CD4-positive, alpha-beta T cell treated with Interleukin-6 at 100 ng/mL for 8 hours (primary cell): ENCODE measurements at places on chromosomes 1 and 21.
A peak's percentile ranks its signal among the peaks of the same experiment; 100 is the strongest.

GRCh38 chr1:5877001-5877400 is 115.2 kb downstream of the NPHP4 start:
- DNase-seq, result no peak

DNA sequence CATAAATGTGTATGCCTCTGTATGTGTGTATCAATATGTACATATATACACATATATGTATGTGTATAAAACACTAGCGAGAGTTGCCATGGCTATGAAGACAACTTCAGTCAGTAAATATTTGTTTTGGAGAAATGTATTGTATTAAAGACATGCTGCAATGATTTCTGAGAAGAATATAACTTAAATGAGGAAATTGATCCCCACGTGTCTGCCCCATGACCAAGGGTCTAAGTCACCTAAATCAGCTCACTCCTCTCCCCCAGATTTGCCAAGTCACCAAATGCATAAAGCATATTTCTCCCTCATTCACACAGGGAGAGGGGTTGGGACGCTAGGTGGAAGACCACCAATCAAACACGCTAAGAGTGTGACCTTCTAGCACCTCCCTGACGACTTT is 58.3 kb upstream of the LYST start:
- DNase-seq, result no peak

DNA sequence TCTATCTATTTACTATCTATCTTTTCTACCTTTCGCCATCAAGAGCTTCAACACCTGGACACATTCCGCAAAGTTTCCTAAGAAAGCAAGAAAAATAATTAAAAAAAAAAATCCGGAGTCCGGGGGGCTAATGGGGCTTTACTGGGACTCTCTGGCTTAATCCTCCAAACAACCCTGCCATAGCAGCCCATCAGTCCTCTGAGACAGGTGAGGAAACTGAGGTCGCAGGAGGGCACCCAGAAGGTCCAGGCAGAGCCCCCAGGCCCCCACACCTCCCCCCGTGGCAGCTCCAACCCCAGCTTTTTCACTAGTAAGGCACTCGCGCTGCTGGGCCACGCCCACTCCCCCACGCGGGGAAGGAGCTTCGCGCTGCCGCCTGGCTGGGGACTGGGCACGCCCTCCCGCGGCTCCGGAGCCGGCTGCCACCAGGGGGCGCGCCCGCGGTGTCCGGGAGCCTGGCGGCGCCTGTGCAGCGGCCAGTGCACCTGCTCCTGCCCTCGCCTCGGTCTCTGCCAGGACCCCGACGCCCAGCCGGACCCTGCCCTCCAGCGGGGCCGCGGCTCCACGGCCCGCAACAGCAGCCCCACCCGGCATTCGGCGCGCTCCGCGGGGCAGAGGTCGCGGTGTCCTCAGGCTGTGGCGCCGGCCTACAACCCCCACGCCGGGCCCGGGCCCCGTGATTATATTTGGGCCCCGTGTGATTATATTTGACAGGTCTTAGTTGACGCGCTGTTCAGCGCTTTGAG is 54.1 kb upstream of the SAMD11 start:
- DNase-seq, result peak; percentile 82

DNA sequence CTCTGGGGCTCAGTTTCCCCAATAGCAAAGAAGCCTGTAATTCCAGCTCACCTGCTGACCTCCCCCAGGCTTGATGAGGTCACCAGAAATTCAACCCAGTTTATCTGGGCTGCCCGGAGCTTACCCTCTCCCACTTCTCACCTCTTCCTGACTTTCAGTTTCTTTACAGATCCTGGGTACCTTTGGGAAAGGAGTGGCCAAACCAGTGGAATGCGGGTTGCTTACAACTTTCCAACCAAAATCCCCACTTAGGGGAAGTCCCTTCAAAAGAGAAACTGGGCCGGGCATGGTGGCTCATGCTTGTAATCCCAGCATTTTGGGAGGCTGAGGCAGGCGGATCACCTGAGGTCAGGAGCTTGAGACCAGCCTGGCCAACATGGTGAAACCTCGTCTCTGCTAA is 5.9 kb upstream of the MARCKSL1 start:
- DNase-seq, result no peak

- no peak for DNase-seq
Observed at GRCh38 chr1:156854634-156855033, 4.3 kb downstream of the INSRR start.

GRCh38 chr1:36350659-36351226 is 27.3 kb upstream of the EVA1B start:
- peak; percentile 57 for DNase-seq

DNA sequence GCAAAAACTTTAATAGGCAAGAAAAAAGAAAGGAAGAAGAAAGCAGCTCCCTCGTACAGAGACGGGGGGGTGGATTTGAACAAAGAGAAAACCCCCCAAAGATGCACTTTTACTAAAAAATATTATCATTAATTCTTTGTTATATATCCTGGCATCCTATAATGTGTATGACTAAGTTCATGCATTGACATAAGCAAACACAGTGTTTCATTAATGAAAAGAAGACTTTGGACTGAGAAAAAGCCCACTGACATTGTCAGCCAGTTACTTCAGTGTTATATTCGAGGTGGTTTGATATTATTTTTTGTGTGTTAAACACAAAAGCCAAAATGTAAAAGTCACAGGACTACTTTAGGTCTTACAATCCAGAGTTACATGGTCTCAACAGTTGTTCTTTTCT is 110.1 kb upstream of the DPYD start:
- DNase-seq, result no peak

DNA sequence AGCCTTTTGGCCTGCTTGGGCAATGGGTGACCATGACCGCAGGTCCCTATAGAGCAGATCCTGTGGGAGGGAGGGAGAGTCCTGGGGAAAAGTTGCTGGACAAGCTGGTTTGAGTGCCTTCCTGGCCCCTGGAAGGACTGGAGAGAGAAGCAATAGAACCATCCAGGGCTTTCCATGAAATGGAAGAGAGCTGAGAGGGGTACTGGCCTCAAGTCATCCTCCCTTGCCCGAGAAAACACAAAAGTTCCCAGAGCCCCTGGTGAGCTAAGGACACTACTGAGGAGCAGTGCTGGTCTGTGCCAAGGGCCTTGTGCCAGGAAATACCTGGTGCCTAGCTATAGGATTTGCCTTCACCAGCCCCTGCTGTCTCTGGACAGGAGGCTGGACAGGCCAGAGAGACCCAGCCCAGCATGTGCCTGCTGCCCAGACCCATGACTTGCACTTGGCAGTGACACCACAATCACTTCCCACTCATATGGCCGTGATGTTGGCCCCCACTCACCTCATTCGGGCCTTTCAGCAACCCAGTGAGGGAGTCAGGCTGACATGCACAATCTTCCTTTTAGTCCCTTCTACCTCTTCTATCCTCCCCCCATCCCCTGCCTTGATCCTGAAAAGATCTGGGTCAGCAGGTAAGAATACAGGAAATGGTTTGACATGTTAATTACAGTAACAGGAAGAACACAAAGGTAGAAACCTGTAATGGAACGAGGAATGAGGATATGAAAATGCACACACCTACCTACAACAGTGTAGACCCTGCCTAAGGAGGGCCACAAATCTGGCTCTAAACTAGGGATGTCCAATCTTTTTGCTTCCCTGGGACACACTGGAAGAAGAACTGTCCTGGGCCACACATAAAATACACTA is 7.0 kb downstream of the SH3BP5L start:
- no peak for DNase-seq

DNA sequence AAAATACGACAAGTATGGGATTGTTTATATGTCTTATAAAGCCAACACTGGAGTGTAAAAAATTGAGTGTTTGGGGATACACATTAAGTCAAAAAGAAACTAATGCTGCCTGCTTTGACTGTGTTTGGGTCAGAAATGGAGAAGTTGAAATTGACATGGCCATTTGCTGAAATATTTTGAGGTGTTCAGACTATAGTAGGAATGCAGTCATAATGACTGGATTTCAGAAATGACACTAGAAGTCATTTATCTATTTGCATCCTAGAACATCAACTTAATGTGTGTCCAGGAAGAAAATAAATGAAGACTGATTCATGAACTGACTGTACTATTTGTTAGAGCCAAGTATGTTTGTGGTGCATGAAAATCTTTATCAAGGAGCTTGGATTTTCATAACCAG is 28.4 kb downstream of the RASAL2 start:
- DNase-seq, result no peak

- no peak for DNase-seq
Observed at GRCh38 chr1:94884106-94884505, 42.8 kb downstream of the CNN3 start.

- no peak for DNase-seq
Observed at GRCh38 chr1:118711356-118711755, 276.8 kb downstream of the TBX15 start.

DNA sequence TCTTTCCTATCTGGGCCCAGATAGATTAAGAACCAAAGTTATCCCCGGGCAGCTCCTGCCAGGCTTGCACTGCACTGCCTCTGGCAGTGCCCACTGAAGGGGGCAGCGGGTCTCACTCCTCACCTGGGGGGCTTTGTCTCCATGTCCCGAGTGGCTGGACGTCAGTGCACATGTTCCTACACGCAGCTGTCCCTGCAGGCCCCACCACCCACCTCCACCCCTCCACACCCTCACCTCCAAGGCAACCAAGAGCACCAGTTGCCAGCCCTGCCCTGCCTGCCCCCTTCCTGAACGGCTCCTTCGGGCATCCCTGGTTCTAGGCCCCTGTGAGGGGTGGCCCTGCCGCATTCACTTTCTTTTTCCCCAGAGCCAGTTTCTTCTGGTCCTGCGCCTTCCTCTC is 147.2 kb downstream of the PEX14 start:
- DNase-seq, result no peak

DNA sequence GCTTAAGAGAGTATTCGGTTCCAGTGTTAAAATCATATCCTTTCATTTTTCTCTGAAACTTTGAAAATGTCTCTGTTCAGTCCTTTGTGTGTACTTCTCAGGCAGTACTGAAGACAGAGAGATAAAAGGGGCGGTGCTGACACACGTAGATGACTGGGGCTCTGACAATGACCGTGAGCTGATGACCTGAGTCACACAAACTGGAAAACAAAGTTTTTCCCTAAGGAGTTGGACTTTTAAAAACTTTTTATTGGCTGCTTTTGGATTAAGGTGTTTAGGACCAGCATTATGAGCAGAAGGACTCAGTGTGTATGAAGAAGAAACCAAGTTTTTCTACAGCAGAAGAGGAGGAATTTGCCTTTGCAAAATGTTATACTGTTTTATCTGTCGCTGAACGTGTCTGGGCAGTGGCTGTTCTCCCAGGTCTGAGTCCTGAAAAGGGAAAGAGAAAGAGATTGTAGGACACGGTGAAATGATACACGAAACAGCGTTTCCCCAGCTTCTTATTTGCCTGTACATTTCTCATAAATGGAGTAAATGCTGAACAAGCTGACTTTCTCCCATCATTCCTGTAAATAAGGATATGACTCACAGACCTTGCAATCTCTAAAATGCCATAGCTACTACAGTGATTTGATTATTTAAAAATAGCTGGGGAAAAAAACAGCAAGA is 51.5 kb downstream of the MAP3K7CL start:
- no peak for DNase-seq

GRCh38 chr1:7070389-7071029 is 285.3 kb downstream of the CAMTA1 start:
- DNase-seq, result peak; percentile 40

DNA sequence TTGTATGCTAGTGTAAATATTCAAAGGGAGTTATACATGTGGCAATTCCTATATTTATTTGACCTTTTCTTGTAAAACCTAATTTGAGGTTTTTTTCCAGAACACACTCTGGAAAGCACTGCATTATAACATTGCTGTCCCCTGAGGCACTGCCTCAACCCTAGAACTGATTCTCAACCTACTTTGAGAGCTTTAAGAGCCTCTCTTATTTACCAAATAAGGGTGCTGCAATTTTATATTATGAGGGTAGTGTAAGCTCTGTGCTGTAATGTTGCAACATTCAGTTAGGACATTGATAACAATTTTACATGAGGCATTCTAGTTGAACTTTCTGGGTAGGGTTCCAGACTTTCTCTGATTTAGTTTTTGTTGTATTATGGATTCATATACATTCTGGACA is 302.2 kb upstream of the DEPDC1 start:
- no peak for DNase-seq

- DNase-seq, result no peak
Observed at GRCh38 chr1:221429264-221429663, 312.6 kb downstream of the DUSP10 start.

DNA sequence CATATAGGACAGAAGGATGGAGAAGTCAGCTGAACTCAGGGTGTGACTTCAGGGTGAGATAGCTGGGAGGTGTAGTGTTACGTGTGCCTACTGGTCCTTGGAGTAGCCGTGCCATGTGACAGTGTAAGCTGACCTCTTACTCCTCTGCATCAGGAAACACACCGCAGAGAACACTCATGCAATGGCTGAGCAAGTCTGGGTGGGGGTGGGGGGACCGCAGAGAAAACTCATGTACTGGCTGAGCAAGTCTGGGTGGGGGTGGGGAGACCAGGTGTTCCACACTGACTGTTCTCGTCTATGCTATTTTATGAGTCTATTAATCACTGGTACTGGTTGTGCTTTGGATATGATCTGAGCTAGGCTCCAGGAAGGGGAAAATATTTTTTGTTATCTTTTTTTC is 233.1 kb downstream of the PAPPA2 start:
- no peak for DNase-seq

- no peak for DNase-seq
Observed at GRCh38 chr1:220280249-220280648, 8.0 kb upstream of the RAB3GAP2 start.

GRCh38 chr1:108881369-108881768 is 4.6 kb downstream of the GPSM2 start:
- DNase-seq, result no peak

DNA sequence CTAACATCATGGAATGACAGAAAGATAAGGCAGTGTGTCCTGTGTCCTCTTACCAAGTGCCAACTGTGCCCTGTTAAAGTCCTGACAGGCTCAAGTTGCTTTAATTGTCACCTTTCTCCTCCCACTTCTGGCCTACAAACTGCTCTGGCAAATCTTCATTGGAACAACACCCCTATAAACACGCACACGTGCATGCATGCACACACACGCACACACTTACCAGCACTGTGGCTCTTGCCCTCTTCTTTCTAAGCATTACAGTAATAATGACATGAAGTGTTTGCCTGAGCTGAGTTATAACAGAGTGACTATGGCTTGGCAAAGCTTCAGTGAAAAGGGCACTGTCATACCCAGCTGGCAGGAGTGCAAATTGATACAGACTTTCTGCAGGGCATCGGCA is 82.3 kb upstream of the SYT6 start:
- DNase-seq, result no peak

DNA sequence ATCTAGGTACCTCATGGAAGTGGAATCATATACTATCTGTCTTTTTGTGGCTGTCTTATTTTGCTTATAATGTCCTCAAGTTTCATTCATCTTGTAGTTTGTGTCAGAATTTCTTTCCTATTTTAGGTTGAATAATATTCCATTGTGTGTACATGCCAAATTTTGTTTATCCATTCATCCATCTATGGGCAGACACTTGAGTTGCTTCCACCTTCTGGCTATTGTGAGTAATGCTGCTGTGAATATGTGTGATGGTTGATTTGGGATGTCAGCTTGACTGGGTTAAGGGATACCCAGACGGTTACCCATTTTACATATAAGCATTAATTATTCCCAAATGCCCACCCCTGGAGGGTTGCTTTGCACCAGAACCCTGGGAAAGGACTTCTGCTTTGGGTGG is 477.5 kb downstream of the PTPRU start:
- DNase-seq, result no peak

- DNase-seq, result no peak
Observed at GRCh38 chr1:212124690-212125582, 89.4 kb downstream of the DTL start.

- DNase-seq, result no peak
Observed at GRCh38 chr1:225554216-225554812, 98.6 kb downstream of the ENAH start.

- no peak for DNase-seq
Observed at GRCh38 chr1:18697541-18697940, 66.9 kb downstream of the PAX7 start.
